ENCODE measurements at places on chromosomes 16 and 17.
A peak's percentile ranks its signal among the peaks of the same experiment; 100 is the strongest.

GRCh38 chr17:29709866-29710519 is 87.3 kb upstream of the CORO6 start:
- DNase-seq, result no peak

DNA sequence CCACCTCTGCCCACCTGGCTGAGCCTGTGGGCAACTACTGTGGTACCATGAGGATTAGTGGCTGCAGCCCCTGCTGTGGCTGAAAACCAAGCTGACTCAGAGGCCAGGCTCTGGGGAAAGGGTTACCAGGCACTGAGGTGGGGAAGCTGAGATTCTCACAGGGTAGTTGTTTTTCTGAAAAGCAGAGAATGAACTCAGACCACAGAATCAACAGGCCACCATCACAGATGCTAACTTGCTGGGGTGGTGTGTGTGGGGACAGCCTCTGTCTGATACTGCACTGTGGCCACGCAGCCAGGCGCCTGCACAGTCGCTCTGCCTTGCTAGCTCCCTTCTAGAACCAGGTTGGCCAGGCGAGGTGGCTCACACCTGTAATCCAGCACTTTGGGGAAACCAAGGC is 28.8 kb downstream of the NPLOC4 start:
- DNase-seq, result no peak

- DNase-seq, result no peak
Observed at GRCh38 chr17:7392696-7393612, 1.4 kb downstream of the PLSCR3 start.

- DNase-seq, result no peak
Observed at GRCh38 chr16:72171236-72171635, 719 bp downstream of the PMFBP1 start.

- no peak for DNase-seq
Observed at GRCh38 chr16:56882077-56882800, 17.2 kb downstream of the SLC12A3 start.

DNA sequence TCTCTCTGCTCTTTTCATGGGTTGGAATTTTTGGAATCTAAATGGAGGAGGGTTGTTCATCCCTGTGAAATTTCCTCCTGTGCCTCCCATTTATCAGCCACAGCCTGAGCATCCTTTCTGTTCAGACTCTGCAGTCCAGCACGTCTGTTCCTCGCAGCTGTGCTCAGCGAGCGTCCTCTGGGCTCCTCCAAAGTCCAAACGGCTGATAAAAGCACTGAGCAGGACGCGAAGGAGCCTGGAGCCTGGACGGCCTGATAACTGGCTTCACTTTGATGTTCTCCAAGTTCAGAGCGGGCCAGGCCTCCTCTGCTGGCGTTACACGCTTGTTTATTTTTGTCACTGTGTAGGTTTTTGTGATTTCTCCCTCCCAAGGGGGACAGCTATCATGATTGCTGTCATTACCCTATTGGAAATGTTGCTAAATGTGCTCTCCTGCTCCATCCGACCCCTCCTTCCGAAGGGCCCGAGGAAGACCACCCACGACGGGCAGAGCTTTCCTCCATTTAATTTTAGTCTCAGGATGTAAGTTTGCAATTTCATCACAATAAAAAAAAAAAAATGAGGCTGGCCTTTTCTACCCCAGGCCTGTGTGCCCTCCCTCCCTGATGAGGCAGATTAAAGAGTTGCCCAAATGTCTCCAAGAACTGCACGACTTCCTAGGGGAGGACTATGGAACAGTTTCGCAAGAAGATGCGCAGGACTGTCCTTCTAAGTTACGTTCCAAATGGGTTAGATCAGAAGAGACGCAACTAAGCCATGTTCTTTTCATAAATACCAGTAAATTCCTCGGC is 290.5 kb upstream of the FOXF1 start:
- no peak for DNase-seq

- DNase-seq, result no peak
Observed at GRCh38 chr17:77022766-77023165, 118.0 kb upstream of the SEC14L1 start.

DNA sequence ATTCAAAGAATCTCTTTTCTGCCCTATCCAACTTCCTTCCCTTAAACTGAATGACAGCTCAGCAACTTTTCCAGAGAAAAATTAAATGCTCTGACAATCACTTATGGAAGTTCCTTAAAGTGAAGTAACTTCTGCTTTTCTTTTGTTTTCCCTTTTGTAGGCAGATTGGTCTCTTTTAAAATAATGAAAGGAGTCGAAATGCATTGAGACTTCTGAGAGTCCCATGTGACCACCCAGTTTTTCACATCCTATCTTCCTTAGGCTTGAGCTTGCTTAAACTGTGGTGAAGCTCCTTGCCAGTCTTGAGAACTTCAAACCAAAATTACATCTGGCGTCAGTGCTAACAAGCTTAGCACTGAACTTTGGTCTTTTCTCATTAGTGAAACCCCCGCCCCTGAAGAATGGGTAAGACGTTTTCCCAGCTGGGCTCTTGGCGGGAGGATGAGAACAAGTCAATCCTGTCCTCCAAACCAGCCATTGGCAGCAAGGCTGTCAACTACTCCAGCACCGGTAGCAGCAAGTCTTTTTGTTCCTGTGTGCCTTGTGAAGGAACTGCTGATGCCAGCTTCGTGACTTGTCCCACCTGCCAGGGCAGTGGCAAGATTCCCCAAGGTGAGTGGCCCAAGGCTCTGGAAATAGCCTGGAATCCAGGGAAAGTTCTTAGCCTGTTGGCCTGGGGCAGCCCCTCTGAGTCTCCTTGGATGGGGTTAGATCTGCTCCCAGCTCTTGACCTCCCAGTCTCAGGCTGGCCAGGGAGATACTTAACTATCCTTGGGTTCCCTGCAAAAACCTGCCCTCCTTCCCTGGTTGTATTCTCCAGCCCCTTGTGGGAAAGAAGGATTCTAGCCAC is 1.2 kb downstream of the TMEM106A start:
- DNase-seq, result no peak

GRCh38 chr17:41101586-41102259 is at the start of gene KRTAP4-16:
KRTAP4-16 (minus strand) TSS chr17:41102209; CDS start chr17:41102209, 0 bp downstream.
- no peak for DNase-seq

DNA sequence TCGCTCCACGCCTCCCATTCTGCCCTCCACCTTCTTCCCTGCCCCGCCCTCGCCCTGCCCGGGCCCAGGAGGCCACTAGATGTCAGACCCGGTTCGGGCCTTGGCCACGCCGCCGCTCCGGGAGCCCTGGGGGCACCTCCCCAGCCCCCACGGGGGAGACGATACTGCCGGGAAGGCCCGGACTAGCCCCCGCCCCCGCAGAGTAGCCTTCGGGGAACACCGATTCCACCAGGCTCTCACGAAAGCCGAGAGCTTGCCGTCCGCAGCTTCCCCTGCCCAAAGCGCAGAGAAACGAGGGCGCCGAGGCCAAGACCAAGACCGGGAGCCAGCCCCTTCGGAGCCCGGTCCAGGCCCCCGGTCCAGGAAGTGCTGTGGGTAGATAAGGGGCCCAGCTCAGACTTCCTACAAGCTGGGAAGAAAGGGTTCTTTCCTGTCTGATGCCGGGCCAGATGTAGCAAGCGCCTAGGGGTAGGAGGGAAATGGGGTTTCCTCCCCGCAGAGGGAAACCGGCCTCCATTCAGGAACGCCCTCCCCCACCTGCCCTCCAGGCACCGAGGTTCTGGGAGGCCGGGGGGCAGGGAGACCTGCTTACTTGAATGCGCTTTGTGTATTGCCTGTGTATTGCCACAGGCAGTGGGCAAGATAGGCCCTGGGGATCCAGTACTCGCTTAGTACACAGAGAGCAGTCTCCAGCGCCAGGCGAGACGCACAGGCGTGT is 806 bp upstream of the CYB561 start:
- DNase-seq, result peak; percentile 40
